ENCODE measurements at places on chromosomes 3 and 15.
A peak's percentile ranks its signal among the peaks of the same experiment; 100 is the strongest.

DNA sequence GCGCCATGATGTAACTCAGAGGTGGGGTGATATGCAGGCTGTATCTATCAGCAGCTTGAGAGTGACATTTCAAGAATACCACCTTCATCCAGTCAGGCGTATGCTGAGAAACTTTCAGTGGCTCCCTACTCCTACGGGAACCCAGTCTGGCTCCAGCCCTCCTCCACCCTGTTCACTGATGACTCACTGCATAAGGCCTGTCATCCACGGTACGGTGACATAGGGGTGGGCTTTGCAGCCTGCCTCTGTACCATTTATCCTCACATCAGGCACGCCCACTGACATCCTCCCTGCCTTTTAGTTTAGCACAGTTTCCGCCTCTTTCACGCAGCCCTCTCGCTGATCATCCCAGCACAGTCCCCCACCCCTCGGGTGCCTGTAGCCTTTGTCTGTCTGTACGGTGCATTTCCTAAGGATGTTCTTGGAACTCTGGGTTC lies 11.7 kb downstream of the PXYLP1 start:
- peak; percentile 12 for DNase-seq

DNA sequence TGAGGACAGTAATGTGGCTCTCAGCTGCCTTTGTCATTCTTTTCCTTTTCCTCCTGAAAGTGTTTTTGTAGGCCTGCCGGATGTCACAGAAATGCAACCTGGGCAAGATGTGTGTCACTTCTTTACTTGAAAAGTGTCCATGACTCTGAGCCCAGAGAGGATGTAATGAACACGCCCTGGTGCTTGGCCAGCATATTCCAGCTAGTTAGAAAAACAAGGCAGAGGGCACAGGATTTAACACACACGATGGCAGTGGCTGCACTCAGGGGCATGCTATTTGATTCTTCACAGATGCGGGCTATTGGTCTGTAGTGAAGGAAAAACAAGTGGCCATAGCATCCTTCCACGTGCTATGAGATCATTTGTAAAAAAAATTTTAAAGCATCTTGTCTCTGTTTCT lies 30.3 kb upstream of the PTX3 start:
- DNase-seq = no peak

DNA sequence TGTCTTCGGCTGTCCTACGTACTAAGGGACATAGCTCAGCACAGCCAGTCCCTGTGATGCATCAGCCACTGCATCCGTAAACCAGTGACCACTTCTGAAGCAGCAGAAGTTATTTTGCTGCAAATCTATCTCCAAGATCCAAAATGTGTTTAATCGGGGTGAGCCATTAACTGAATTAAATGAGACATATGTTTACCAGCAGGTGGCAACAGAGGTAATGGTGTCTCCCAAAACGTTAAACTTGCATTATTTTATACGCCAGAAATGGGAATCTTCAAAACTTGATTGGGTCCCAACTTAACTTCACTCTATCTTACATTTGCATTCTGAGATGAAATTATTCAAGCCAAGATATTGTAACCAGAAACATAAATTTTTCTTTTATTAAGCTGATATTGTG lies 75.3 kb upstream of the BOC start:
- DNase-seq = peak; percentile 59

DNA sequence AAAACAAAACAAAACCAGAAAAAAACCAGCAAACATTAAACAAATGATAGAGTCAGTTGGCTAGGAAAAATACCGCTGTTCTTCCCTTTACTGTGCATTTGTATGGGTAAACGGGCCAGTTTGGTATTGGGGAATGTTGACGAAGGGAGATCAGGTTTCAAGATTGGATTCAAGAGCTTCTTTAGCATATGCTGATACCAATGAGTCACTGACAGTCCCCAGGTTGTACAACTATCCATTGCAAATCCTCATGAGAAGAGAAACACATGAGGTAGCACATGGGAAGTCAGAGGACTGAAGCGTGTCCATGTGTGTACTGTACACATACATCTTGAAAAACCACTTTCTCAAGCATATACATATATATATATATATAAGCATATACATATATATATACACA lies 25.6 kb downstream of the TIGIT start:
- DNase-seq = peak; percentile 26

DNA sequence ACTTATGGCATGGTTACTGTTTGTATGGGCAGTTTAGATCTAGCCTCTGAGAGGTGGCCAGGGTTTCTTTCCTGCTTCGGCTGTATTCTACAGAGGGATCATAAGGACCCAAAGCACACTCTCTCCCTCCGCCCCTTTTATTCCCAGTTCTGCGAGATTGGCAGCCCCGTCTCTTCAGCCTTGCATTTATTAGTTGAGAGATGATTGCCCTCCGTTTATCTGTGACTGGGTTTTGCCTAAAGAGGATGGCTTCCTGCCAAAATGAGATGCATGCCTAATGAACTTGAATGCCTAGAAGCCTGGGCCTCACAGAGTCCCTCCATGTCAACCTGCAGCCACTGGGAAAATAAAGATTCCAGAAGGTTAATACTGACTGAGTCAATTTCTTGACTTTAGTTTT lies 97.1 kb upstream of the CHL1 start:
- no peak for DNase-seq

DNA sequence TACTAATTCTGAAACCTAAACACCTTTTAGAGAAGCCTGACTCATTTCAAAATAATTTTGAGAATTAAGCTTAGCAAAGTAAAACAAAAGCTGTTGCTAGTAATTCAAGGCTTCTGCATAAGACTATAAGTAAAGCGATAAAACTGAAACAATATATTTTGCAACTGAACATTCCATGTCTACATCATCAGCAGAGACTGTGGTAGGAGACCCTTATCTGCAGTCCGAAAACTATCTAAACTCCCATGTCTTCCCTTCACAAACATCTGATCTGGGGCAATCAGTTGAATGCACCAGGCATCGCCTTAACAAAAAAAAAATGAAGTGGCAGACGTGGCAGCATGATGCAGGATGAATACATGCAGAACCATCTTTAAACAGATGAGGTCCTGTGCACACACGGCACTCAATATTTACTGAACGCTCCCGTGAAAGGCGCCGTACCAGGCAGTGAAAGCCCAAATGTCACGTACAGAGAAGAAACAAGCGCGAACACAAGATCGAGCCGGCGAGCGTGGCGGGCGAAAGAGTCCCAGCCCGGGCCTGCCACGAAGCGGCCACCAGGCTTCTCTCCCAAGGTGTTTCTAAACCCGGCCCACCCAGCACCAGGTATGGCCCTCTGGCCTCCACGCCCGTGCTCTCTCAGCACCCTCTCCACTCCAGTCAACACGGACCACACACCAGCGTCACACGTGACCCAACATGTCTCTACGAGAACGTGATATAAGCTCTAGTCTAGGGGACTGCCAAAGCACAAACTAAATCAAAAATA lies 63.0 kb downstream of the CHSY1 start:
- DNase-seq = peak; percentile 80

GRCh38 chr3:100210772-100211135 lies 50.0 kb upstream of the TBC1D23 start:
- DNase-seq = peak; percentile 84

DNA sequence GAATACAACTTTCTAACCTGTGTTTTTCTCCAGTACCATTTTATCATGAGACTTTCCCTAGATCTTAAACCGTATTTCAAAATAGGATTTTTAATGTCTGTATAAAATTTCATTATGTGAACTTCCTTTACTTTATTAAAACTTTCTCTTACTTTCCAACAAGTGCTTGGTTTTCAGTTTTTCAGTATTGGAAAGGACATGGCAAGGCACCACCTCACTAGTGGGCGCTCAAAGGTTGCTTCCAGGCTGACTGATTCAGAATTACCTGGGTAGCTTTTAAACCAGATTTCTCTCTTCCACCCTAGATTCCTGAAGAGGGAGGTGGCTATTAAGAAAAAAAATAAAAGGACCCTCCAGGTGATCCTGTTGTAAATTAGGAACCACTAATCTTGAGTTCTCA lies 236.6 kb downstream of the SOX2 start:
- no peak for DNase-seq
